ENCODE measurements at places on chromosomes 7 and 10.

- DNase-seq, result no peak
These were observed 331.8 kb downstream of the C7orf25 start for GRCh38 chr7:42580061-42580460.

GRCh38 chr7:115056019-115056418 is 134.1 kb downstream of the MDFIC start:
- no peak for DNase-seq

DNA sequence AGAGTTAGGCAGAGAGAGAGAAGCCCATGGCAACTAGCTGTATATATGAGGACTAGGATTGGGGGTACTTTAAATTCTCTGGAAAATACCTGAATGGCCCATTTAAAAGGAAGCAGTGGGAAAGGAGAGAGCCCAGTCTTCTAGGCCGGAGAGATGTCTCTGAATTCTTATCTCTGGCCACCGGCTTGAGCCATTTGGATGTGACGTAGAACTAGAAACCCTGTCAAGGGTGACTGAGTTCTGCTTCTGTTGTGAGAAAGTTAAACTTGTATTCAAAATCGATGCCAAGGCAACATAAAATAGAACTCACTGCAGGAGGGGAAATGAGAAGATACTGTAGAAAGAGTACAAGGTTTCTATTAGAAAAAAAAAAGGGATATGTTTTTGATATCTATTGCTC is 6.3 kb upstream of the GSTK1 start:
- no peak for DNase-seq

DNA sequence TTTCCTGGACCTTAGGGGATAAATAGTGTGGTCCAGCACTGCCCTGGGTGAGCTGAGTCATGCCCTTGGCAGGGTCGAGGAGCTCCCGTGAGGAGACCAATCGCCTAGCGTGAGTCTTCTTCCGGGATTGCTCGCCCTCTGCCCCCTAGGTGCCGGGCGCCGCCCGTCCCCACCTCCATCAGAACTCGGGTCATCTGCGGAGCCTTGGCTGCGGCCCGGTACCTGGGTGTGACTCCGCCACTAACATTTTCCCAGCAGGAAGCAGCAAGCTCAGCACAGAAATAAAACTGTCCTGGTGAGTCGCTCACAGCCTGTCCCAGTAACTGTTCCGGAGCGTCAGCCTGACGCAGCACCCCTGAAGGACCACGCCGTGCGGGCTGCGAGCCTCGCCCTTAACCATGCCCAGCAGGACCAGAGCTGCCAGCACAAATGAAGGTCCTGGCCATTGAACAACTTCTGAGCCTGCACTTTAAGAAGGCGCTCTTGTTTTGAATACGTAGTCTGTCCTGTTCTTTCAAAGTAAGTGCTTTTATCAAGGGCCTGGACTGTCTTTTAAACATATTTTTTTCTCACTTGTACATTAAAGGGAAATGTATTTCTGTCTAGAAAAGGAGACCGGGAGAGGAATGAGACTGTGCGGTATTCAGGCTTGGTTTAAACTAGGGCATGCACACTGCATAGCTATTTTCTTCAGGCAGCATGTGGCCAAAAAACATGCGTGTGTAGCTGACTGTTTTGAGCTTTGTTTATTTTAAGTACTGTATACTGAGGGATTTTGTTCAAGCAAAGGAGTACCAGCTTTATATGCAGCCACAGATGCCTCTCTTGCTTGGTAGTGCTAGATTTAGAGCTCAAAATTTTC is 136.7 kb downstream of the HECW1 start:
- no peak for DNase-seq

GRCh38 chr7:98921608-98922372 is 43.5 kb downstream of the TRRAP start:
- DNase-seq, result no peak

DNA sequence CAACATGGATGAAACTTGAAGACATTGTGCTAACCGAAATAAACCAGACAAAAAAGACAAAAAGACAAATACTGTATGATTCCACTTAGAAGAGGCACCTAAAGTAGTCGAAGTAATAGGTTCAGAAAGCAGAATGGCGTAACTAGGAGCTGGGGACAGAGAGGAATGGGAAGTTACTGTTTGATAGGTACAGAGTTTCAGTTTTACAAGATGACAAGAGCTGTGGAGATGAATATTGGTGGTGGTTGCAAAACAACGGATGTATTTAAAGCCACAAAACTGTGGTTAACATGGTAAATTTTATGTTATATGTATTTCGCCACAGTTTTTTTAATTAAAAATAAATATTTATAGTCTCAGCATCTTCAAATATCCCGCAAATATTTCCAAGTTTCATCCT is 64.1 kb upstream of the DIP2C start:
- no peak for DNase-seq

- no peak for DNase-seq
These were observed 159.7 kb downstream of the RTKN2 start for GRCh38 chr10:62108759-62109586.

- DNase-seq, result no peak
These were observed 40.7 kb downstream of the ATE1 start for GRCh38 chr10:121886997-121887622.

DNA sequence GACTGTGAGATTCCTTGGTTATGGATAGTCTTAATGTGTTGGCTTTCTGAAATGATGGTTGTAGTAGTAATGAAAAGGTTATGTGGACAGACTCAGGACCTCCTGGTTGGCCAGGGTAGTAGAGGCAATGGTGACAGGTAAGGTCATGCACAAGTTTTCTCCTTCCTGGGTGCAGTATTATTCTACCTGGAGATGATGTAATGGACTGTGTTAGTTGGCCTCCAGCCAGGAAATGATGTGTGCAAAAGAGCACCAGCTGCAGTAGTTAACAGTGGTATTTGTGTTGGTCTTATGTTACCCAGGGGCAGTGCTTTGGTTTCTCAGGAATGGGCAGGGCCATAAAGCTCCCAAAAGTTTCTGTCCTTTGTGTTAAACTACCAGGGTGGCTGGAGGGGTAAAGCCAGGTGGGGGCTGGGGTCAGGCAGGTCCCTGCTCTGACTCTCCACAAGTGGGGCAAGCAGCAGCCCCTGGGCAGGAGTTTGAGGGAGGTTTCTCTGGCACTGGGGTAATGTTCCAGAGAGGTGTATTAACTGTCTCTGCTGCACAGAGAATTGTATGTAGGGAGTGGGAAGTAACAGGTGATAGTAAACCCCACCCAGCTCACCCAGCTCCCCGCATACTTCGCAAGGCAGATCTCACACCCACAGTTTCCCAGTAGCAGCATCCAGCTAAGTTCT is 36.3 kb downstream of the GPR22 start:
- DNase-seq, result no peak

DNA sequence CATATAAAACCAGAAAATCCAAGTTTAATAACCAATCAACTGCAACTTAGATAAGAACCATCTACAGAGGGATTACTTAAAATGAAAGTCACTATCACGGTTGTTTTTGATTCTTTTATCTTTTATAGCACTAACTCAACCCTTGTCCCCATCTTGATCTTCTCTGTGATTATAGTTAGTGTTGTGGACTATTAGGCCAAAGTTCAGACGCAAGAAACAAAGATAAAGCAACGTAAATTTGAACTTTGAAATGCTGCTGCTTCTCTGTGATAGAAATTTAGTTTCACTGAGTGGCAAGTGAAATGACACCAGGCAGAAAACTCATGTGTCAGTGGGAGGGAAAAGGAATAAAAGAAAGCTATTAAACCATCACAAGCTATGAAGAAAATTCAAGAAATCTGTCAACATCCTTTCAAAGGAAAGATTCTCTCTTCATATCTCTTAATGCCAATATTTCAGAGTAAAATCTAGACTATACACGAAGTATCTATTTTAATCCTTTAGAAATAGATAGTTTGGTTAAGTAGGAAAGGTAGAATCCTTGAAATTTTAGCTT is 71.8 kb upstream of the MALRD1 start:
- DNase-seq, result no peak

DNA sequence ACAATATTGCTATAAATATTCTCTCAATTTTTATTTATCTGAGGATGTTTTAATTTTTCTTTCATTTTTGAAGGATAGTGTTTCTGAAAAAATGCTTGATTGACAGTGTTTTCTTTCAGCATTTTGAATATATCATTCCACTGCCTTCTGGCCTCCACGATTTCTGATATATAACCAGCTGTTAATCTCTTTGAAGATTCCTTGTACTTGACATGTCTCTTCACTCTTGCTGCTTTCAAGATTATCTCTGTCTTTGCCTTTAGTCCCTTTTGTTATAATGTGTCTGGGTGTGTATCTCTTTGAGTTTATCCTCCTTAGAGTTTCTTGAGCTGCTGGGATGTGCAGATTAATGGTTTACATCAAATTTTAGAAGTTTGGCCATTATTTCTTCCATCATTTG is 22.8 kb upstream of the DNAJC1 start:
- no peak for DNase-seq

DNA sequence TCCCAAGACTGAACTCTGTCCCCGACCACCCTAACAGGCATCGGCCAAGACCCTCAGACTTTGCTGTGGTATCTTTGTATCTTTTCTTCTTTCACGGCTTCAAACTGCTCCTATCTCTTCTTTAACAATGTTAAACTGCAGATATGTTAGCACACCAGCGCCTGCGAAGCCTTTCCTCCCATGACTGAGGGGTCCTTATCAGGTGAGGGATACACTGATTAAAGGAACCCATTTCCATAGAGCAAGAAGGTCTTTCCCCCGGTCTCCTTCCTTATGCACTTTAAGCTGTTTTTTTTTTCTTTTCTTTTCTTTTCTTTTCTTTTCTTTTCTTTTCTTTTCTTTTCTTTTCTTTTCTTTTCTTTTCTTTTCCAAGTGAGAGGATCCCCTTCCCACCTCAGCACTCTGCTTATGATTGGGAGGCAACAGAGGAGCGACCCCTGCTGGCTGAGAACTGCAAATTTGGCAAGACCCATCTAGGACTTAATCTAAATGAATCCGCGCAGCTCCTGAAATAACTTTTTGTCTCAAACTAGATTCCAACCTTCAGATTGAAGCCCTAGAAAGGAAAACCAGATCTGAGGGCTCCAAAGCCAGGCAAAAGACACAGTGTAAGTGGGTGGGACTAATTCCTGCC is 109.9 kb downstream of the ITGB8 start:
- no peak for DNase-seq

- DNase-seq, result no peak
These were observed 586.1 kb downstream of the INHBA start for GRCh38 chr7:41116817-41117216.

DNA sequence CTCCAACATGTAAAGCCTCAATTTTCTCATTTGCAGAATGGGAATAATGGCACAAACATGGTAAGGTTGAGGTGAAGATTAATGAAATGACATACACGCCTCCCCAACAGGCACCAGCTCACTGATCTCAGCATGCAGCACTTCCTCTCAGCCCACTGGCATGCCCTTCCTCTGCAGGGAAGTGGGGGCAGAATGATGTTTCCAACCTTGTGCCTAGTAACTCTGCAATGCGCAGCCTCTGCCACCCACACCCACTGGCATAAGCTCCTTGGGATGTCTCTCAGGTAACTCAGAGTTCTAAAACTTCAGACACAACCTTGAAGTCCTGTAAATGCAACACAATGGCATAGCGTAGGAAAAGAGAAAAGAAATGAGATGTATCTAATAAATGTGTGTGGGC is 540.7 kb downstream of the HTR7 start:
- DNase-seq, result no peak

- DNase-seq, result no peak
These were observed 30.3 kb upstream of the BMPR1A start for GRCh38 chr10:86725980-86726676.

DNA sequence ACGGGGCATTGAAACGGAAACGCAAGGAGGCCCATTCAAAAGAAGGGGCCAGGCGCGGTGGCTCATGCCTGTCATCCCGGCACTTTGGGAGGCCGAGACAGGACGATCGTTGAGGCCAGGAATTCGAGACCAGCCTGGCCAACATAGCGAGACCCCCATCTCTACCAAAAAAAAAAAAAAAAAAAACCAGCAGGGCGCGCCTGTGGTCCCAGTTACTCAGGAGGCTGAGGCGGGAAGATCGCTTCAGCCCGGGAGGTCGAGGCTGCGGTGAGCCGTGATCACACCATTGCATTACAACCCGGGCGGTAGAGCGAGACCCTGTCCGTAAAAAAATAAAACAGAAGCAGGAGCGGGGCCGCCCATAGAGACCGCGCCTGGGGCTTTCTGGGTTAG is 396 bp downstream of the PSMG3 start:
- DNase-seq, result no peak

All from NCI-H1930 (cell line).